AG09309 (cell line): ENCODE measurements at places on chromosomes 4 and X.

DNA sequence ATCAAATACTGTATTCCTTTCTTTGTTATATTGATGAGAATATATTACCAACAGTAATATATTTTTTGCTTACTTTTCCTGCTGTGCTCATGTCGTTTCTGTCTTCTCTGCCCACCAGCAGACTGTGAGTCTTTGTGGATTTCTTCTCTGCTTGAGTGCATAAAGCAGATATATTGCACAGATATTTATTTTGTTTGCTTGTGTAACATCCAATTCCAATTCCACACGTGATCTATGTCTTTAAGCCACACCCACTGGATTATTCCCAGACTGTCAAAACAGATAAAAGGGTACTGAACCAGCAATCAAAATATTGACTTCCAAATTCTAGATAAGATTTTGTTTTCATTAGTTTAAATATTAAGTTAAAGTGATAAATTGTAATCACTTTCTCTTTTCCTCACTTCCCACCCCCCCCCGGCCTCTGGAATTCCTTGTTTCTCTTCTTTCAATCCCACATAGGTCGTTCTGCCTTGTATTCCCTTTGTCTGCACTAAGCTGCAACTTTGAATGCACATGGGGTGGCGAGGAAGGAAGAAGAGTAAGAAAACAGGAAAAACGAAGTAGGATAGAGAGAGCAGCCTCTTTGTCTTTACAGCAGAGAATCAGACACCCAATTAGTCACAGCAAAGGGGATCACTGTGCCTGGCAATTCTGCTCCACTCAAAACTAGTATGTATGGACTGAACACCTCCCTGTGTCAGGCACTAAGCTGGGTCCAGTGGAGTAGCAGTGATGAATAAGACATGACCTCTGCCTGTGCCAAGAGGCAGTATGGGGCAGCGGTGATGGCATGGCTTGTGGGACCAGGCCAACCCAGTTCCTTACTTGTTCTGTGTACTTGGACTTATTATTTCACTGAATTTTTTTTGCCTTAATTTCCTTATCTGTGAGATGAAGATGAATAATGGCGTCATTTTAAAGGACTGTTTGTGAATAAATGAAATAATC is at the start of gene ADH1B:
ADH1B (minus strand) TSS at position 161 of the 951 bp plus-strand sequence; CDS start at position 91, 70 bp downstream.
- DNase-seq = no peak

GRCh38 chr4:181776264-181777054 is 466.7 kb upstream of the TENM3 start:
- DNase-seq = no peak

GRCh38 chrX:2888309-2888708 is 40.8 kb downstream of the ARSD start:
- DNase-seq = no peak

GRCh38 chrX:99142745-99143144 is 1267.3 kb downstream of the PCDH19 start:
- DNase-seq = no peak

DNA sequence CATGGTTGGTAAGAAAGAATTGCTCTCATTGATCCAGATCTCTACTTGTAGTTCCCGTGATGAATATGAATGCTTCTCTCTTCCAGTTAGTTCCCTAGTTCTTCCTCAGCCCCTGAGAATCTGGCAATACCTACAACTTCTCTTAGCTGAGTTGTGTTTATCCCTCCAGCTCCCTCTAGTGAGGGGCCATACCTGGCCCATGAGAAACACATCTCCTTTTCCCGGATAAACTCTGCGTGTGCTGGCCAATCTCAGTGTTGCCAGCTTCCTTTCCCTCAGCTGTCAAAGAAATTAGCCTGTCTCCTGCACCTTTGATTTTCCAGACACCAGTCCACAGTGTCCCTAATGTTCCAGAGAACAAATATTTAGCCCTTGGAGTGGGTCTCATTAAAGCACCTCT is 5.7 kb downstream of the CBLL2 start:
- no peak for DNase-seq

DNA sequence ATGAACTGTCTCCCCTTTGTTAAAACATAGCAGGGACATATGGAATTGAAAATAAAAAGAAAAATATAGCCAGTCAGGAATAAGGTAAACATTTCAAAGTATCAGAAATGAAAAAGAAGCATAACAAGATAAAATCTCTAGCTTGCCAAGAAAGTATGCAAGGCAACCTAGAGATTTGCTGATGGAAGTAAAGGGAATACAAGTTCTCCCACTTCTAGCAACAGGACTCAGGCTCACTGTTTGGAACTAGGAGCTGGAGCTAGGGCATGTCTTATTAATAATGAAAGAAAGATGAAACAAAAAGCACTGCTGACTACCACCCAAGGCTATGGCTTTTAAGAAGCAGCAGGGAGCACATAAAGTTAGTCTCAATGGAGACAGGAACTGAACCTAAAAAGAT is 18.2 kb downstream of the ANKRD50 start:
- no peak for DNase-seq
